Activated T-helper 1 cell treated with anti-CD3 and anti-CD28 coated beads, Interleukin-2, amount 50 U/mL, for 16 hours (primary cell): ENCODE measurements at places on chromosomes 7 and 10.

DNA sequence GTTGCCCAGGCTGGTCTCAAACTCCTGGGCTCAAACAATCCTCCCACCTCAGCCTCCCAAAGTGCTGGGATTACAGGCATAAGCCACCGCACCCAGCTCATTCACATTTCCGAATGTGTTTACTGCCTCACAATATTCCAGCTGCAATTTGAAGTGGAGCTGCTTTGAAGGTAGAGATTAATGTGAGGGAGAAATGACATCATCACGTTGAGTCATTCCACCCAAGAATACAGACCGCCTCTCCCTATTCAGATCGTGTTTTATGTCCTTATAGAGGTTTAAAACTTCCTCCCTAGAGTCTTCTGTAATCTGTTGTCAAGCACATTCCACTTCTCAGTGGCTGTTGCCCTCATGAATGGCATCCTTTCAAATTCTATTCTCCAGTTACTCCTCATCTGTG, 100.4 kb upstream of the PDGFA start:
- DNase-seq = no peak

DNA sequence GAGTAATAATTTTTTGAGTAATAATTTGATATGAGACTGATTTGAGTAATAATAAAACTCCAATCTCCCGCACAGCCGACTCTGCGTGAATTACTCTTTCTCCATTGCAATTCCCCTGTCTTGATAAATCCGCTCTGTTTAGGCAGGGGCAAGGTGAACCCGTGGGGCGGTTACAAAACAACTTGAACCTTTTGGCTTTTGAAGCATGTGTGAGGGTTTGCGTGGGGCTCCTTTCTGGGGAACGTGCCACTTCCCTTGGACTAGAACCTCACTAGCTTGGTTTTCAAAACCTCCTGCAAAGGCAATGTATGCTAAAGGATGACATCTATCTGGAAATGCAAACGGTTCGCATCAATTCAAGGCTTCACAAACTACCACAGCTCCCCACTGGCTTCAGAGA, 1.5 kb downstream of the CRPPA start:
- DNase-seq = no peak

DNA sequence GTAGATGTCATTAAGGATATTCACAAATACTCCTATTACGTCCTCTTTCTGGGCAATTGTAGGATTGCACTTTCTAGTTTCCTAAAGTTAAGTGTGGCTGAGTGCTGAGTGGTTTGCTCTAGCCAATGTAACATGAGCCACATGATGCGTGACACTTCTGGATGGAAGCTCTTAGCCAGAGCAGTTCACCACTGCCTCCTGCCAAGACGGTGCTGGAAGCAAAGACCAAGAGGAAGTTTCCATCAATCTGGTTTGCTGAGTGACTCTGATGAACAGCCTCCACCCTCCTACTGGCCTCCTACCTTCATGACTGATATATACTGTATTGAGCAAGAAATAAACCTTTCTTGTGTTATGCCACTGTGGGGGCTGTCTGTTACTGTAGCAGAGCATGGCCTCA, 318.1 kb downstream of the KCNMA1 start:
- DNase-seq = no peak

DNA sequence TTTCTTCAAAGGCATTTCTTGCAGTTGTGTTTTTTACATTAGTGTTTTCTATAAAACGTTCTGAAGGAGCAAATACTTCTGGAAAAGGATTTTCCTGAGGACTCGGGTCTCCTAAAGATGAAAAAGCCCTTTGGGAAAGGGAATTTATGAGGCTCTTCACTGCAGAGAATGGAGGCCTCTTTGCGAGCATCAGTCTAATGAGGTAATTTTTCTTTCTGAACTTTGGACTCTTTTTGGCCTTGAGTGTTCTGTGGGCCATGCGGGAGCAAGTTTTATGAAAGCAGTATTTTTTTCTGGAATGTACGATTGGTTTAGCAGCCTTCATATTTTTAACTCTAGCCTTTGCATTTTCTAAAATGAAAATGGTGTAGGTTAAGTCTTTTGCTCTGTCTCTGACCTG, 6.4 kb upstream of the ACBD5 start:
- no peak for DNase-seq

GRCh38 chr7:127041689-127042452, 210.9 kb downstream of the GRM8 start:
- no peak for DNase-seq

DNA sequence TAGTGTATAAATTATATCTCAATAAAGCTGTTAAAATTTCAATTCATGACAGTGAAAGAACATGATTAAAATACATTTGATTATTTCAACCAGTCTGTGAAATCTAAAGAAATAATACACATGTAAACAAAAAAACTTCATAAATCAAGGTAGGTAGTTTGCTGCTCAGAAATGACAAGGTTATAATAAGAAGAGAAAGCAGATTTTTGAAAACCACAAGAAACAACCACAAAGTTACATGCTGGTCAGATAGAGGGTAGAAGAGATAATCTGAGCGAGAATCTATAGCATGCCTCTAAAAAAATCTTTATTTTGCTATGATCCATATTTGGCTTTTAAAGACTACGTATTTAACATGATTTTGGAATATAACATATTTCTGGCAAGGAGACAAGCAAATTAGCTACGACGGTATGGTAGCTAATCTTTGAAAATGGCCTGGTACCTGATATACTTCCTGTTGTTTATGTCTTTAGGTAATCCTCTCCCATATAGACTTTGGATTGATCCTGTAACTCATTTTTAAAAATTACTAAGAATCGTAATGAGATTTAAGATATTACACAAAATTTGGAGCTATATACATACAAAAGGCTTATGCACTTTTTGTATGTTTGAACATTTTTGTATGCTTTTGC, 23.5 kb upstream of the VCL start:
- no peak for DNase-seq

DNA sequence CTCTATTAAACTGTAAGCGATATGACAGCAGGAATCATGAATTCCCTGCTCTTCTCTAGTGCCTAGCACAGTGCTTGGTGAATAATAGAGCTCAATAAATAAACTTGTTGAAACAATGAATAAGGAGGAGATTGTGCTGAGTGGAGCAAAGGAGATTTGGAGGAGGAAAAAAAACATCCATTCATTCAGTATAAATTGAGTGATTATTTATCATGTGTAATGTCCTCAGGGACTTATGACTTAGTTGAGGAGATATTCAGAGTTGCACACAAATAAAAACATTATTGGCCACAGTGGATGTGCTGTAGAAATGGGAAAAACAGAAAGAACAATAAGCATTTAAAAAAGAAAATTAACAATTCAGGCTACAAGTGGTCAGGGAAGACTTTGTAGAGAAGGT, 125.7 kb downstream of the FOXP2 start:
- DNase-seq = no peak

DNA sequence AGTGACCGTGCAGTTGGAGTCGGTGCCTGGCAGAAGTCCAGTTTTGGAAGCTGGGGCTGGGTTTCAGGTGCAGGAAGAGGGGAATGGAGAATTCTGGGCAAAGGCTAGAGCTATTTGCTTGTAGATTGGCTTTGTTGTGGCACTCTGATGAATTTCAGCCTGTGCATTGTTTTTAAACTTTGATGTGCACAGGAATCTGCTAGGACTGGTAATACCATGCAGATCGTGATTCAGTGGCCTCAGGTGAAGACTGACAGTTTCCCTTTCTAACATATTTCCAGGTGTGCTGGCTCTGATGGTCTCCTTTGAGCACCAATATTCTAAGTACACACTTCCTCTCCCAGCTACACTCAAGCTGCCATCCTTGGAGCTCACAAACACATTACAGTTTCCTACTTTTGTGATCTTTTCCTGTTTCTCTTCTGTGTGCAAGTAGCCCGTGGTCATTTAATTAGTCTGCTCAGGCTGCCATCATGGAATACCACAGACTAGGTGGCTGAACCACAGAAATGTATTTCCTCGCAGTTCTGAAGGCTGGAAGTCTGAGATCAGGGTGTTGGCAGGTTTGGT, 55.6 kb downstream of the NOC3L start:
- DNase-seq = no peak

GRCh38 chr10:129199826-129200225, 267.2 kb upstream of the MGMT start:
- no peak for DNase-seq

DNA sequence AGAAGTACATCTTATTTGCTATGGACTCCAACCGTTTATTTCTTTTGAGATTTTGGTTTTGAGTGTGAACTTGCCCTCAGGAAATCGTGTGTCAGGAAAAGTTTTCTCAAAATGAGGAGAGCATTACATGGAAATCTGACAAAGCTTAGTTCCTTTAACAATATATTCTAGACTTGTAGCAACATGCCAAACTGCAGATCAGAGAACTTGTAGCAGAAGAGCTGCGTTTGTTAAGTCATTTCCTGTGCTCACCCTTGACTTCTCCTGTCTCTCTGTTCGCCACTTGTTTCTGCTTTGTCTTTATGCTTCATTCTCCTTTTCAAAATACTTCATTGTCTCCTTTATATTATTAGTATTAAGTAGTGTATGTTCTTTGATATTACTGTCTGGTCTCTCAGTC, 116.6 kb upstream of the FOXP2 start:
- DNase-seq = no peak

- DNase-seq = no peak
Measured at GRCh38 chr7:79822620-79823240, 311.9 kb upstream of the GNAI1 start.

- DNase-seq = no peak
Measured at GRCh38 chr7:85479918-85480643, 293.2 kb upstream of the SEMA3D start.

- DNase-seq = no peak
Measured at GRCh38 chr10:26840938-26841732, 19.6 kb downstream of the ABI1 start.

DNA sequence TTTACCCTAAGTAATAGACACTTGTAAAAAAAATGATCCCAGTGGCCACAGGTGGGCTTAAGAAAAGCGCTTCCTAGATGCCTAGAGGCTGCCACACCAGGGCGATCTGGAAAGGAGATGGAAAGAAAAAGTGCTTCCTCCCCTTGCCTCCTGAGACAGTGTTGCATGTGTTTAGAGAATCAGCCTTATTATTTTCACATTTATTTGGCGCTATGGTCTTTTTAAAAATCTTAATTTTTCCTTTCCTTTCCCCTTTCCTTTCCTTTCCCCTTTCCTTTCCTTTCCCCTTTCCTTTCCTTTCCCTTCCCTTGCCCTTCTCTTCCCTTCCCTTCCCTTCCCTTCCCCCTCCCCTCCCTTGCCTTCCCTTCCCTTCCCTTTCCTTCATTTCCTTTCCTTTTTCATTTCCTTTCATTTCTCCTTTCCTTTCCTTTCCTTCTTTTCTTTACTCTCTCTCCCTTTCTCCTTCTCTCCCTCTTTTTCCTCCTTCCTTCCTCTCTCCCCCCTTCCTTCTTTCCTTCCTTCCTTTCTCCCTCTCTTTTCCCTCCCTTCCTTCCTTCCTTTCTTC, 7.1 kb upstream of the MKX start:
- no peak for DNase-seq

GRCh38 chr10:2081501-2081900, 344.2 kb upstream of the ADARB2 start:
- no peak for DNase-seq

- no peak for DNase-seq
Measured at GRCh38 chr10:29227201-29227600, 61.7 kb upstream of the LYZL1 start.

DNA sequence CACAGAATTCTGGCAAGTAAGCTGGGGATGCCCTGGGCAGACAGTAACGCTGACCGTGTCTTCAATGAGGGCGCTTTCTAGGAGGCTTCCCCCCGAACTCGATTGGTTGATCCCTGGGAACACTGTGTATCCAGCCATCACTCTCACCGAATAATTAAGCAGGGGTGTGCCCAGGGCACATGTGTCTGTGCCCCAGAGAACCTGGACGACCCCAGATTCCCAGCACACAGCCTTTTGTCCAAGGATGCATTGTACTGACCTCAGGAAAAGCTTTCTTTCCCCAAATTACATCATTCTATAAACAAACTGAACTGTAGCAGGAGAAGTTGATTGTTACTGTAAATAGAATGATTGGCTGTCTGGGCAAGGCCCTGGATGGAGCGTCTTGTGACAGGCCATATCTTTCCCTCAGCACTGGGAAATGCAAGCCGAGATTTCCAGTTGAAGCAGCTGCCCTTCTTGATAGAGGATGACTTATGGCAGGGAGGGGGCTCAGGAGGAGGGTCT, 6.6 kb upstream of the DEPP1 start:
- no peak for DNase-seq

- no peak for DNase-seq
Measured at GRCh38 chr7:150996376-150997074, 5.7 kb downstream of the NOS3 start.

DNA sequence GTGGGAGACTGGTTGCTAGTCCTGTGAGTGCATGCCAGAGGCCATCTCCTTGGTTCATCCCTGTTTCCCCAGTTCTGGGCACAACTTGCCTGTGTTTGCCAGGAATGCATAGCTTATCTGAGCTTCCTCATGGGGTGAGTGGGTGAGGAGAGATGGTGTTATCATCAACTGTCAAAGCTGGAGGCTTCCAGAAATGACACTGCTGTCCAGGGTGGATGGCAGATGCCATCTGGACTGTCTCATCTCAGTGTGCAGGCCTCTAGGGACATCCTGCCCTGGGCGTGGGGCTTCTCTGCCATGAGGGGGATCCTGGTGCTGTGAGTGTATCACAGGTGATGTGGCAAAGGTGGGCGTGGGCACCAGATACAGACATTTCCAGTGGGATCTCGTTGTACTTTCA, 328.6 kb downstream of the DPP6 start:
- no peak for DNase-seq

GRCh38 chr7:158731761-158732160, 27.2 kb upstream of the NCAPG2 start:
- no peak for DNase-seq

DNA sequence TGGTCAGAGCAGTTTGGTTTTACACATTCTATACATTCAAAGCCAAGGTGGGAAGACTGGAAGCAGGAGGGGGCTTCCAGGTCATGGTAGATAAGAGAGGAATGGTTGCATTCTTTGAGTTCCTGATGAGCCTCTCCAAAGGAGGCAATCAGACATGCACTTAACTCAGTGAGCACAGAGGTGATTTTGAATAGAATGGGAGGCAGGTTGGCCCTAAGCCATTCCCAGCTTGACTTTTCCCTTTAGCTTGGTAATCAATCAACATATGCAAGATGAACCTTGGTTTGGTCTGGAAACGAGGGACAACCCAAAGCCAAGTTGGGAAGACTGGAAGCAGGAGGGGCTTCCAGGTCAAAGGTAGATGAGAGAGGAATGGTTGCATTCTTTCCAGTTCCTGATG, 31.4 kb downstream of the TCERG1L start:
- DNase-seq = no peak

- no peak for DNase-seq
Measured at GRCh38 chr10:123835575-123835974, 56.0 kb downstream of the CPXM2 start.

GRCh38 chr7:51785876-51786275, 469.3 kb upstream of the COBL start:
- no peak for DNase-seq

GRCh38 chr7:95608359-95609173, 12.2 kb upstream of the PDK4 start:
- no peak for DNase-seq
